ENCODE measurements at places on chromosomes 11 and 22. TPM values are rescaled to one million over a fixed set of nuclear protein-coding genes. Genes with fewer than 3 reads are reported as not detected.

SMDT1 gene
- polyA plus RNA-seq: 111 TPM

UPB1 gene
- 0.06 TPM for polyA plus RNA-seq

PTGDR2 gene
- polyA plus RNA-seq: 0.26 TPM

HBE1 gene
- not detected for polyA plus RNA-seq

ANO5 gene
- polyA plus RNA-seq: 0.31 TPM

CNGA4 gene
- 0.06 TPM for polyA plus RNA-seq

MAP4K2 gene
- polyA plus RNA-seq: 4.7 TPM

PYGM gene
- polyA plus RNA-seq: 1.7 TPM

CCDC73 gene
- 0.02 TPM for polyA plus RNA-seq

BEST1 gene
- polyA plus RNA-seq: 3.8 TPM

NF2 gene
- polyA plus RNA-seq: 7.5 TPM

SCARF2 gene
- 0.57 TPM for polyA plus RNA-seq

F2 gene
- polyA plus RNA-seq: not detected

OR52N4 gene
- polyA plus RNA-seq: 0.04 TPM

SEC14L2 gene
- polyA plus RNA-seq: 29.1 TPM

PANX3 gene
- polyA plus RNA-seq: not detected

PTPRCAP gene
- polyA plus RNA-seq: 6.5 TPM

LYVE1 gene
- polyA plus RNA-seq: 4.1 TPM

CASP1 gene
- 39.4 TPM for polyA plus RNA-seq

HIPK3 gene
- 13.8 TPM for polyA plus RNA-seq

ANGPTL5 gene
- polyA plus RNA-seq: 0.04 TPM

TRAPPC4 gene
- polyA plus RNA-seq: 32.5 TPM

CD3E gene
- polyA plus RNA-seq: 4.6 TPM

OR2D2 gene
- polyA plus RNA-seq: not detected

MYOD1 gene
- polyA plus RNA-seq: not detected

CYP2D6 gene
- 6.3 TPM for polyA plus RNA-seq

OR4C16 gene
- polyA plus RNA-seq: not detected

UPK3A gene
- polyA plus RNA-seq: not detected

TRIM3 gene
- polyA plus RNA-seq: 7.6 TPM

MYEOV gene
- 32.2 TPM for polyA plus RNA-seq

B3GAT1 gene
- 0.10 TPM for polyA plus RNA-seq

CNTN5 gene
- polyA plus RNA-seq: not detected

THY1 gene
- polyA plus RNA-seq: 1.2 TPM

DDI1 gene
- not detected for polyA plus RNA-seq

PKNOX2 gene
- 0.43 TPM for polyA plus RNA-seq

PHLDA2 gene
- 61.7 TPM for polyA plus RNA-seq

RASSF7 gene
- 46.6 TPM for polyA plus RNA-seq

NCAM1 gene
- polyA plus RNA-seq: 1.7 TPM

All from esophagus (tissue), 2 donors.